Left forelimb (tissue), 1 donor: ENCODE measurements at places on chromosomes 12 and 14.
A peak's percentile ranks its signal among the peaks of the same experiment; 100 is the strongest.

- DNase-seq: no peak
Measured at GRCh38 chr12:124440841-124441381, 126.5 kb downstream of the NCOR2 start.

DNA sequence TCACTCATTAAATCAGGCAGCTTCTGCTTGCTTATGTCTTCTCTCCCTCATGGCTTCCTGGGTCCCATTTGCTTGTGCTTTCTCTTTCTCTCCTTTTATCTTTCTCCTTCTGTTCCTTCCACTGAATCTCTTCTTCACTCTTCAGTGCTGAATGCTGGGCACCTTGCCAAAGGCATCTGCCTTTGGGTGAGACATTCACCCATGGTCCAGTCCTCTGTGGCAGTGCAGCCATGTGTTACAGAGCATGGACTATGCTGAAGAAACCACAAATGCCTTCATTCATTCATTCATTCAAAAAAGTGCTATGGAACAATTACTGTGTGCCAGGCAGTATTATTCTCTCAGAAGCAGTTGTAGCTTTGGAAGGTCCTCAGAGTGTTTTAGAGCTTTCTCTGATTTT lies 344.4 kb upstream of the STXBP6 start:
- DNase-seq: no peak

GRCh38 chr14:100303179-100303578 lies 3.1 kb downstream of the SLC25A29 start:
- no peak for DNase-seq

DNA sequence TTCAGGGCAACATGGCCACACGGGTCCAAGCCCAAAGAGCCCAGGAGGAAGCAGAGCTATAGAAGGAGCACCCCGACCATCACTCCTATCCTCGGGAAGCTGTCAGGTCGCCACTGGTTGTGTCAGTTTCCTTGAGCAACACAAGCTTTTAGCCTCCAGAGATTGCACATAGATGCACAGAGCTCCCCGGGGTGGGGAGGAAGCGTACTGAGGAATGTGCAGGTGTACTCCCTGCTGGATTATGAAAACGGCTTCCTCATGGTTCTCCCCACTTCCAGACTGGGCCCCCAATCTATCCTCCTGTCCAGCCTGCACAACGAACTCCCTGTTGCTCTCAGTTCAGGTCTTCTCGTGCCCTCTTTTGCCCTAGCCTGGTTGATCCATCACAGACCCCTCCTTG lies 30.3 kb upstream of the IRF2BPL start:
- DNase-seq: no peak

- no peak for DNase-seq
Measured at GRCh38 chr12:39586816-39587215, 32.8 kb downstream of the ABCD2 start.

- DNase-seq: no peak
Measured at GRCh38 chr12:32863128-32863527, 33.4 kb downstream of the PKP2 start.

- DNase-seq: peak; percentile 87
Measured at GRCh38 chr14:62117010-62117750, 355.0 kb downstream of the SNAPC1 start.

DNA sequence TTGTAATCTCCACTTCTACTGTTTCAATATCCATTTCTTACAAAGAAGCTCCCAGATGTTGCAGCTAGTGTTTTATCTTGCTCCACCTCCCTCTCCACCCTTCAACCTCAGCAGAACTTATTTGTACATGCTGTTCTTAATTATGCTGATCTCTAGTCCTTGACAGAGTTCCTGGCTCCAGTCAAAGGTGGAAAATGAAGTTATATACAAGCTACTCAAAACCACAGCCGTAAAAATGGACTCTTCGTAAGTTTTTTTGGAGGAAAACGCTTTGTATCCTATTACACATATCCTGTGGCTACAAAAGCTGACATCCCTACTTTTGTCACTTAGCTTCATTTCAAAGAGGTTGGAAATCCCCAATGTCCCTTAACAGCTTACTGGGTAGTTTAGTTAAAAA lies 1.3 kb downstream of the CLEC1A start:
- no peak for DNase-seq

GRCh38 chr14:52776816-52777215 lies 14.6 kb downstream of the GNPNAT1 start:
- DNase-seq: no peak

DNA sequence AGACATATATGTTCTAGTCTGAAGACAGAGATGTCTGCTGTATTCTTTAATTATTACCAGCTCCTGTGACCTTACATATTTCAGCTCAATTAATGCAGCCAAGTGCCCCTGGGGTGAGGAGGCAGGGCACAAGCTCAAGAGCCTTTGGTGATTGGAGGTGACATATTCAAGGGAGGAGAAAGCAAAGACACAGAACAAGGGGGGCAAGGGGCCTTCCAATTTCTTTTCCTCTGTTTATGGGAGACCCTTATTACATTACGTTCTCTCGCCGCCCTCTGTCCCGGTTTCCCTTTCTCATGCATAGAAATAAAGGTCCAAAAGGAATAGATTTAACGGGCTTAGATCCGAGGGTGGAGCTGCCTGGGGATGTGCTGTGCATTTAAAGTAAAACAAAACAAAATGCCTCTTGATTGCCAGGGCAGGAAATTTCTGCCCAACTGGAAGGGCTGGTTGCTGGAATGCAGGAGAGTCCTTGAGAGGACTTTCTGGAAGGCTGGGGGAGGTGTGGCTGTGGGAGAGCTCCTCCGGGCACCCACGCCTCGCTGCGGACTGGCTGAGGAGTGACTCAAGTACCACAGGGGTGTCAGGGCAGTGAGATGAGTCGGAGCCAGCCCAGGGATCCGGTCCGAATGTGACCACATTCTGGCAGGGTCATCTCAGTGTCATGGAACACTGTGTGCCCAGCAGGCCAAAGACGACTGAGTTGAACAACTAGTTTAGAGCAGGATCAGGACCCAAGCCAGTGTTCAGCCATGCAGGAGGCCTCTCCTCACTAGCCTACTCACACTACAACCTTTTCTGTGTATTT lies 32.1 kb upstream of the GSG1 start:
- DNase-seq: no peak

DNA sequence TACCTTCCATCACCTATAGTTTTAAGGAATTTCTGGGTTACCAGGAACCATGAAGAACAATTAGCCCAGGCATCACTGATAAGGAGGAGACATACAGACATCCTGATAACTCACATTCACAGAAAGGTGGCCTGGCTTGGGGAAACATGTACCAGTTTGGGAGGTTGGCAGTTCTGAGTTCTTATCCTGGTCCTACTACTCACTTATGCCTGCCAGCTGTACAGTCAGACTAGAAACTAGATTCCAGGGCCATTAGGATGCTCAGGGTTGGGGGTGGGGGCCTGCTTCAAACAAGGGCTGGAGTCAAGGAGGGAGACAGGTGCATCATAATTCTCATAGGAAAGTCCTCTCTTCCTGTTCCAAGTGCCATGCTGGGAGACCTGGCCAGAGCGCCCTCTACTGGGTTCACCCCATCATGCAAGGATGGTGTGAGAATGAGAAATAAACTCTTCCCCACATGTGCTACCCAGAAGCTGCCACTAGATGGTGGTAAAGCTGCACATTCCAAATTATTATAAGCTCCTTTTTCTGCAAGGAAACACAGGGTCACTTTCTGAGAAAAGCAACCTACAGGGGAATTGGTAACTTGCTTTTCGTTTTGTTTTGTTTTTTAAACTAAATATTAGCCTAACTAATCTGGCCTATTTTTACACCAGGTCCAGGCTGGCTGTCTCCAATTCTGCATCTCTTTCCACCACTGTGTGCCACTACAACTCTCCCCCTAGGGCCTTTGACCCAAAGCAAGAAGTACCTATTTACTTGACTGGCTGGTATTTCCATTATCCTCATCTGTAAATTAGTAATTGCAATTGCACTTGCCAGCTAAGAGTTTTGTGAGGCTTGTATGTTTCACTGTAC lies 14.5 kb downstream of the OAS2 start:
- DNase-seq: no peak

DNA sequence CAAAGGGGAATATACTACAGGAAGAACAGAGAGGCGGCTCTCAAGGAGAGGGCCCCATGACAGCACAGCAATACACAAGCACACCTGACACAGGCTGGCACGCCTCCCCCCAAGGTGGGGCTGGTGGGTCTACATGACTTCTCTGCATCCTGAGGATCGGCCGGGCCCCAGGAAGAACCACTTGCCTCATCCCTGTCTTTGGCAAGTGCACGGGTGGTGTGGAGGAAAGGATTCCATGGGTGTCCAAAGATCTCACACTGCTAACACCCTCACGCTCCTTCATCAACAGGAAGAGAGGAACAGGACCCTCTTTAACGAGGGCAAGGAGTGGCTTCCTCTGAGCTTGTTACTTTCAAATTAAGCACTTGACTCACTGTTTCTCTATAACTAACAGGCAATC lies 7.3 kb downstream of the VAMP1 start:
- DNase-seq: no peak

GRCh38 chr12:24574538-24574937 lies 374.4 kb downstream of the BCAT1 start:
- no peak for DNase-seq

- DNase-seq: no peak
Measured at GRCh38 chr12:559906-560455, 100.2 kb downstream of the B4GALNT3 start.

GRCh38 chr12:52277486-52278245 lies 3.2 kb downstream of the KRT86 start:
- DNase-seq: peak; percentile 54

GRCh38 chr12:29807129-29807528 lies 23.4 kb upstream of the TMTC1 start:
- DNase-seq: no peak

- no peak for DNase-seq
Measured at GRCh38 chr12:125287155-125287847, 222.1 kb downstream of the AACS start.

DNA sequence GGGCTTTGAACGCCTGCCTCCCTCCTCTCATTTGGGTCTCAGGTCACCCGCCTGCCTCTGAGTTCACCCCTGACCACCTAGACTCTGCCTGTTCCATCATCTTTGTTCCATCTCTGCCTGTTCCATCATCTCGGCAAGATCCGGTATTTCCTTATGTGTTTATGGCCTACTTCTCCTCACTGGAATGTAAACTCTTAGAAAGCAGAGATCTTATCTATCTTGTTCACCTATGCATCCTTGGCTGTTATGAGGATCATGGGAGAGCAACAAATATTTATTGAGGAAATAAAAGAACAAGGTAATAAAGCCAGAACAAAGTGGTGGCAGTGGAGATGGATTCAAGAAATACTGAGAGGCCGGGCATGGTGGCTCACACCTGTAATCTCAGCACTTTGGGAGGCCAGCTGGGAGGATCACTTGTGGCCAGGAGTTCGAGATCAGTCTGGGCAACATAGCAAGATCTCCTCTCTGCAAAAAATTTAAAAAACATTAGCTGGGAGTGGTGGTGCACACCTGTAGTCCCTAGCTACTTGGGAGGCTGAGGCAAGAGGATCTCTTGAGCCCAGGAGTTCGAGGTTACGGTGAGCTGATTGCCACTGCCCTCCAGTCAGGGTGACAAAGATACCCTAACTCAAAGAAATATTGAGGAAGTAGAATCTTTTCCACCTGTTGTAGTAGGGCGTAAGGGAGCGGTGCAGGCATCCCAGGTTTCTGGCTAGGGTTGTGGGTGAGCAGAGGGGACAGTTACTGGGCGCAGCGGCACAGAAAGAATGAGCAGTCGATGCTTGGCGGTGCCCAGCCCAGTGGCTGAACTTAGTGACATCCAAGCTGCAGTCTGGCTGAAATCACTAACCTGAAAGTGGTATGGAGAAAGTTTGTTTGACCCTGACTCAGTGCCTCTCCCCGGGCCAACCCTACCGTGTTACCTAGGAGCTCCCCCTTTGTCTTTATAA lies 1.7 kb upstream of the KLC1 start:
- no peak for DNase-seq

DNA sequence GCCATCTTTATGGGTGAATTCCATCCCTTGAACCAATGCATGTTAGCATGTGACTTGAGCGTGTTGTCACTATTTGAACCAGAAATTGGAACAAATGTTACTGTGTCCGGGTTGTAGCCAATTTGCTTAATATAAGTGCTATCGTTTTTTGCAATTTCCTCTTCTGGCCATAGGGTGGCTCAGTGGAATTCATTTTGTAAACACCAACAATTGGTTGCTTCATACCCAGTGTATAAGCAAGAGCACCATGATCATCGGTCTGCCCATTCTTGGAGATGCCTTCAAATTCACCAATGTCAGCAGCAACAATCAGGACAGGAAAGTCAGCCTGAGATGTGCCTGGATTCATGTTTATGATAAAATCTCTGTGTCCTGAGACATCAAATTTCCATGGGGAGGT lies 5.0 kb upstream of the NEDD1 start:
- DNase-seq: no peak

- DNase-seq: no peak
Measured at GRCh38 chr14:104686624-104687517, 2.5 kb upstream of the INF2 start.

DNA sequence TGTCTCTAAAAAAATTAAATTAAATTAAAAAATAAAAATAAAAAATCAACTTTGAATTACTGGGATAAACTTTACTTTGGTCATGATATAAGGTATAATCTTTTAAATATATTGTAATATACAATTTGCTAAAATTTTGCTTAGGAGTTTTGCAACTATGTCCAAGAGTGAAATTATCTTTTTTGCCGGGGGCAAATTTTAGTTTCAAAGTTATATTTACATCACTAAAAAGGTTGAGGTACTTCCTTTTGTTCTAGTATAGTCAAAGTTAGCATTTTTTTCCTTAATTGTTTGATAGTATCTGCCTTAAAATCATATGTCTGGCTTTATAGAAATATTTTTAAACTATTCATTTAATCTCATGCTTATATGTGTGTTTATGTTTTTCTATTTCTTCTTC lies 17.6 kb upstream of the OR10AD1 start:
- no peak for DNase-seq

GRCh38 chr12:108826101-108826806 lies 31.1 kb downstream of the SSH1 start:
- no peak for DNase-seq

- DNase-seq: no peak
Measured at GRCh38 chr14:53963320-53964227, 6.9 kb upstream of the BMP4 start.

DNA sequence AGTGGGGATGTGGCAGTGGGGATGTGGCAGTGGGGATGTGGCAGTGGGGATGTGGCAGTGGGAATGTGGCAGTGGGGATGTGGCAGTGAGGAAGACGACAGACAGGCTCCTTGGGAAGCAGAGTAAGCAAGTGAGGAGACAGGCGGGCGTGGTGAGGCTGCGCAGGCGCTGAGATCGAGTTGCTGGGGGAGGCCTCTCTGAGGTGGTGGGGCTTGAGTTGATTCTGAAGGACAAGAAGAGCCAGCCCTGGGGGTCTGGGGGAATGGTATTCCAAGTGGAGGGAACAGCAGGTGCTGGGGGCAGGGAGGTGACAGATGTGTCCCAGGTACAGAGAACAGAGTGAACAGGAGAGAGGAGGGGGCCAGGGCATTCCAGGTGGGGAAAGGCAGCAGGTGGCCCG lies 33.8 kb upstream of the TSPAN9 start:
- DNase-seq: no peak
